ENCODE measurements at places on chromosomes 1 and 21. TPM values are rescaled to one million over a fixed set of nuclear protein-coding genes. Genes with fewer than 3 reads are reported as not detected.

Gene VWA5B1
- not detected for total RNA-seq

Gene SAMD11
- 11.1 TPM for total RNA-seq

Gene B4GALT3
- 18.0 TPM for total RNA-seq

Gene MTF1
- 4.0 TPM for total RNA-seq

Gene SELL
- 0.15 TPM for total RNA-seq

Gene TRMT13
- total RNA-seq, result 21.4 TPM

Gene ITGB2
- not detected for total RNA-seq

Gene LRRIQ3
- total RNA-seq, result 0.83 TPM

Gene SLC30A2
- total RNA-seq, result not detected

Gene PDE9A
- 0.50 TPM for total RNA-seq

Gene TAL1
- total RNA-seq, result under 0.01 TPM

Gene CDCP2
- not detected for total RNA-seq

Gene TMPRSS2
- not detected for total RNA-seq

Gene FUBP1
- total RNA-seq, result 111 TPM

Gene PACC1
- total RNA-seq, result 8.7 TPM

Gene NMNAT2
- total RNA-seq, result under 0.01 TPM

Gene HSPA6
- 6.5 TPM for total RNA-seq

Gene CR1
- under 0.01 TPM for total RNA-seq

Gene CD48
- total RNA-seq, result not detected

Gene COL6A1
- 1,502 TPM for total RNA-seq

Gene S100A9
- not detected for total RNA-seq

Gene LRRC7
- under 0.01 TPM for total RNA-seq

Gene MYOG
- total RNA-seq, result not detected

Gene ATP1A2
- total RNA-seq, result 0.58 TPM

Gene ZMYM1
- 23.1 TPM for total RNA-seq

Gene NUP210L
- 0.15 TPM for total RNA-seq

Gene GATAD2B
- 4.6 TPM for total RNA-seq

Gene RGS8
- under 0.01 TPM for total RNA-seq

Gene GIPC2
- total RNA-seq, result 0.33 TPM

Gene TAS1R1
- not detected for total RNA-seq

Gene LCE1C
- total RNA-seq, result not detected

Gene FRRS1
- 45.3 TPM for total RNA-seq

Gene ABCG1
- 4.5 TPM for total RNA-seq

Gene RBM11
- total RNA-seq, result not detected

Gene USP25
- 50.1 TPM for total RNA-seq

Gene MTARC2
- 6.1 TPM for total RNA-seq

Gene SPRR2A
- total RNA-seq, result not detected

Data from smooth muscle cell of trachea (primary cell).